Stimulated activated CD8-positive, alpha-beta memory T cell treated with anti-CD3 and anti-CD28 coated beads, Interleukin-7, amount 100 ng/mL, for 1 hour (primary cell): ENCODE measurements at places on chromosomes 2 and 18.

DNA sequence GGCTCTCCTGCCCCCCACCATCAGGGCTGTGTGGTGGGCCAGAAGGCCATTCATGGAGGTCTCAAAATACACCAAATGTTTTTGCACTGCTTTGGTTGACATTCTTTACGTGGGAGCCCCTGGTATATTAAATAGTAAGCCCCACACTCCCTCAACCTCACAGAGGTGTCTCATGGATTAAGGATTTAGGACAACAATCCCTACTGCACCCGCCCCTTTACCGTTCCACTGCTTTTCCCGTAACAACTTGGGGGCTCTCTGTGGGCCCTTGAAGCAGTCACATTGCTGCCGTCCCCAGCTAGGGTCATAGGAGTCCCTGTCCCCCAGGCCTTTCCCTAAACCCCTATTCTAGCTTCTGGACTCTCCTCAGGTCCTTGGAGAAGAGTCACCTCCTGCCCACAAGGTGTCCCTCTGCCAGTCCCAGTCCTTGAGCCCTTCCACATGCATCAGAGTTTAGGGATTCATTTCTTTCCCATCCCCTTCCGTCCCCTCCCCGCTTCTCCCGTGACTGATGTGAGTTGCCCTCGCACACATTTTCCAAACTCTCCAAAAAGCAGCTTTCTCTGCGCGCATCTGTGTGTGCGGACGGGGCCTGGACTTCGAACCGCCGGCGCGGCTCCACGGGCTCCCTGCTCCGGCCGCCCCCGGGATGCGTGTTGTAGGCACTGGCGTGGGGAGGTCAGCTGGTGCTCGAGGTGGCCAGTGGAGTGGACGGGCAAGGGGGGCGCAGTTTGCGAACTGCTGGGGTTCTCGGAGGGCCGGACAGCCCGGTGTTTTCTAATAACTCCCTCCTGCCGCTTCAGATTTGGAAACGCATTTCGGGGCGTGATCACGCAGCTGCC is 84.8 kb downstream of the LYPD1 start:
- no peak for DNase-seq

DNA sequence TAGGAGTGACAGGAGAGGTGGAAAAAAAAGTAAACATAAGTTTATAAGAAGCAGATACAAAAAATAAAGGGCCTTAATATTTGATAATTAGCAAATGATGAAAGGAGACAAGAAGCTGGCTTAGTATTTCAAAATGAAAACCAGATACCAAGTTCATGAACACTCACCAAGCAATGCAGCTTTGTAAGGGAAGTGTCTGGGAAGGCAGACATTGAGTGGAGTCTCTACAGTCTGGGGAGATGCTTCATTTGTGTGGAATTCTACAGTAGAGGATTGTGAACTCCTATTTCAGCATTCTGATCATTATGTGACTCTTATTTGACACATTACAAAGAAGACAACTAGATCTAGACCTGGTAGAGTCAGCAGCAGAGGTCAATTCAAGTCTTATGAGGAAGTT is 1072.7 kb downstream of the DSC3 start:
- no peak for DNase-seq

DNA sequence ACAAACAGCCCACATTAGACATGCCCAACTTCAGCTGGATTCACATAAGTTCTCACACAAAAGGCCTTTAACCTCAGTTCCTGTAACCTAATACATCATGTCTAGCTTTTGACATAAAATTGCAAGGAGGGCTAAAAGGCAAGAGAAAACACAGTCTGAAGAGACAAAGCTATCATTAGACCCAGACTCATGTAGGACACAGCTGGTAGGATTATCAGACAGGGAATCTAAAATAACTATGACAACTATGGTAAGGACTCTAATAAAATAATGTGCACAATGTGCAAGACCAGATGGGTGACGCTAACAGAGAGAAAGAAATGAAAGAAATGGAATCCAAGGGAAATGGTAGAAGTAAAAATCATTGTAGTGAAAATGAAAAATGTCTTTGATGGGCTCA is 643.2 kb upstream of the RAB6C start:
- DNase-seq, result no peak

- DNase-seq, result no peak
These were observed 286.5 kb upstream of the SLC14A2 start for GRCh38 chr18:45328811-45329210.

GRCh38 chr18:4203568-4204437 is 251.3 kb downstream of the DLGAP1 start:
- DNase-seq, result no peak

- no peak for DNase-seq
These were observed 183.9 kb downstream of the CD226 start for GRCh38 chr18:69763821-69764220.

DNA sequence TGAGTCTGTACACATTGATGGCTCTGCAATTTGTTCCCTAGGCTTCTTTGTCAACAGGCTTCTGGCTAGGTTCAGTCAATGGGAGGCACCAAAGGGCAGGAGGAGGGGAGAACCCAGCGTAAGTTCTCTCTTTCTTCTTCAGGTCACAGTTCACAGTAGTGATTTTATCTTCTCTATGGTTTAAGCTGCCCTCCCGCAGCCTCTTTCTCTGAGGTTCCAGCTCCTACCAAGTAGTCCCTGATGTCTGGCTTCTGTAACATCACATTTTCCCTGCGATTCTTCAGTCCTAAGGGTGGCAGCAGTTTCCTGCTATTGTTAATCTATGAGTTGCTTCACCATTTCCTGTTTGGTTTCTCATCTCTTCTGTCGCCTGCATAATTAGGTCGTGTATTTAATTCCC is 107.4 kb downstream of the CPO start:
- no peak for DNase-seq

DNA sequence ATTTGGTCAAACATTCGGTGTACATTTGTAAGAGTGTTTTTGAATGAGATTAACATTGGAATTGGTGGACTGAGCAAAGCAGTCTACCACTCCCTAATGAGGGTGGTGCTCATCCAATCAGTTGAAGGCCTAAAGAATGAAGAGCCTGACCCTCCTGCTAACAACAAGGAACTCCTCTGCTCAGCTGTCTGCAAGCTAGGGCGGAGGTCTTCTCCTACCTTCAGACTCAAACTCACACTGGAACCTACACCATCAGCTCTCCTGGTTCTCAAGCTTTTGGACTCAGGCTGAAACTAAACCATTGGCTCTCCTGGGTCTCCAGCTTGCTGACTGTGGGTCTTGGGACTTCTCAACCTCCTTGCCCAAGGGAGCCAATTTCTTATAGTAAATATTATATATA is 55.5 kb upstream of the NPAS2 start:
- no peak for DNase-seq

GRCh38 chr2:219571311-219572236 is at the start of gene OBSL1:
Gene OBSL1, minus strand, starts transcription at chr2:219571539. Its CDS starts 307 bp downstream, at chr2:219571232.
- no peak for DNase-seq

DNA sequence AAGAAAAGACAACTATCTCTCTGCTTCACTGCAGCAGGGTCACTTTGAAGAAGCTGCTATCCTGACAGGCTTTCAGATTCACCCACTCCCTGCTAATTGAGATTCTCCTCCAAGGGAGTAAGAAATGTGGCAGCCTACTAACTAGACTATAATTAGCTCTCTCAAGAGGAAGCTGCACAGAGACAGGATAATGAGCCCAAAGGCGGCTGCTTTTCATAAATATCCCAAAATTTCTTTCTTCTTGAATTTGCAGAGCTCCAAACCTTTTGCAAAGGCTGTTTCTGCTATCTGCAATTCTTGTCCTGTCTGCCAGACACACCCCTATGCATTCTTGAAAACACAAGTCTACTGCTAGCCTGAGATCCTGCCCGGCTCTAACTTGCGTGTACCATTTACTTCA is 54.0 kb upstream of the RNU4ATAC start:
- DNase-seq, result no peak

DNA sequence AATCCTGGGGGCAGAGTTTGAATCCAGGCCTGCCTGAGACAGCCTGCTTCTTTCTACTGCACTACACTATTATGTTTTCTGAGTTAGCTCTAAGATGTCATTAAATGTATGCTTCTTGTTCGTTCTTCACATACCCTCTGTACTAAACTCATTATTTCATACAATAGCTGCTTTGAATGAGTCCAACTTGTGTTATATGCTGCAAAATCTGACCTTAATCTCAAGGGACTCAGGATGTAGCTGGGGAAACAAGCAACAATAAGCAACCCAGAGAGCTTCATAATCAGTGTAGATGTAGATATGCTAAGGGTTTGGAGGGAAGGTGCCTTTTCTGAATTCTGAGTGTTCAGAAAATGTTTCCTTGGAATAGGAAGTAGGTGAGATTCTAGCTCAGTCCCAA is 14.4 kb downstream of the FMNL2 start:
- DNase-seq, result no peak

- no peak for DNase-seq
These were observed 98.6 kb downstream of the ZNF236 start for GRCh38 chr18:76920974-76921373.

- DNase-seq, result no peak
These were observed 104.7 kb upstream of the ARHGAP28 start for GRCh38 chr18:6624661-6625311.

- DNase-seq, result no peak
These were observed 56.3 kb upstream of the ACMSD start for GRCh38 chr2:134782107-134782506.

- no peak for DNase-seq
These were observed 100.5 kb downstream of the CDC42EP3 start for GRCh38 chr2:37570773-37571586.

DNA sequence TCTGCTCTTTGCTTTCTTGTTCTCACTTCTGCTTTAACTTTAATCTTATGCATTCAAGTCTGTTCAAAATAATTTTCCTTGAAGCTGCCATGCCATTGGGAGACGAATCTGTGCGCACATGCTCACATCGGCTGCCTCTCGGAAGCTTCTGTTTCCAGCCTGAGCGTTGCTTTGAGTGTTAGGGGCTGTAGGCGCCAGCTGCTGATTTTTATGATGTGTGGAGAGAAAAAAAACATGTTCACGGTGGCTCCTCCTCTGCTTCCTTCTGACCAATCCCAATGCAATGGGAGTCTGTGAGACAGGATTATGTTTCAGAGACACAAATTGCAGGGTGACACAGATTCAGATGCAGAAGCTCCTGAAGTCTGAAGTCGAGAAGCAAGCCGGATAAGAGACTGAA is at the start of gene MC4R:
TSS of gene MC4R (minus strand) at position 180 of the 400 bp plus-strand sequence. CDS start 426 bp downstream, outside the sequence.
- DNase-seq, result no peak

DNA sequence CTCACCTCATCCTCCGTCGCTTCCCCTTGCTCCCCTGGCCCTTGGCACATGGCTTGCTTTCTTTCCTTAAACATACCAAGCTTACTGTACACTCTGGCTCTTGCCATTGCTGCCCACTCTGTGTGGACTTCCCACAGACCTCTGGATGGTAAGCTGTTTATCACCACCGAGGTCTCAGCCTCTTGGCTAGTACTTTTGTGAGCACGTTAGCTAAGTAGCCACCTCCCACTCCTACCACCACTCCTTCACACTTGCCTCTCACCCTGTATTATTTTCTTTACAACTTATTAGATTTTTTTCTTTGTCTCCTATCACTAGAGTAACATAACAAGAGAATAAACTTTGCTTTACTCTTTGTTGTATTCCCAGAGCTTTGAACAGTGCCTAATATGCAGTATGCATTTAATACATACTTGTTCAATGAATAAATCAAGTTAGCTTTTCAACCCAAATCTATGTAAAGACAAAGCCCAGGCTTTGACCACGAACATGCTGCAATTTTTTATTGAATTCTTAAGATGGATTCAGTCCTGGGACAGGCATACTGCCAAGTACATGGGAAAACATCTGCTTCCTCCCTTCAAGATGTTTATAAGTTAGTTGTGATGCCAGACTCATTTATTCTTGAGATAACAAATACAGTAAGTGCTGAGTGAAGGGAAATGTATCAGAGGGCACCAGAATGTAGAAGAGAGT is 25.0 kb upstream of the MSGN1 start:
- no peak for DNase-seq

DNA sequence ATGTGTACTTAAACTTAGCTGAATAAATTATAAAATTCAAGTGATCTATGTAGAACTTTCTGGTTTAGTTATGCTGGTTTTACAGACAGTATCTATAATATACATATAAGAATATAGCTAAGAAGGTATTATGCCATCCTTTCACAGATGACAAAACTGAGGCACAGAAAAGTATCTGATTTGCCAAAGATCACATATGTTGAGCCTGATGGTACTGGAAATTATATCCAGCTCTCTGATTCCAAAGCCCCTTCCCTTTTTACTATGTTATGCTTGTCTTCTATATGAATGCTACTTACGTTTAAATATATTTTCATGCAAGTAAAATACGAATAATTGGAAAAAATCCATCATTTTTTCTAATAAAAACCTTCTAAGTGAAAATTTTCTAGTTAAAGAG is 1631.3 kb downstream of the DPP10 start:
- no peak for DNase-seq

DNA sequence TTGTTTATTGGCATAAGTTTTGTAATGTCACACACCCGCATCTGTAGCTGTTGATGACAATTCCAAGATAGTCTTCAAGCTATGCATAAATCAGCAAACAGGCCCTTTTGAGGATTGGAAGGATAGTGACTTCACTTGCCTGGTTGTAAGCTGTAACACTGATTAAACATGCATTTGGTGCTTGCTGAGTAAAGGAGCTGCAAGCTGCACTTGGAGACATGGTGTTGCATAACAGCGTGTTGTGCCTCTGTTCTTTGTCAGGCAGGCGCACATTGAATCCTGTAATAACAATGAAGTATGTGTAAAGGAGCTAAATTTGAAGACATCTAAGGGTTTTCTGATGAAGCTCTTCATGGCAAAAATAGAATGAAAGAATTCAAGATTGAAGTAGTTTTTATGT is 68.7 kb upstream of the TTC27 start:
- DNase-seq, result no peak

DNA sequence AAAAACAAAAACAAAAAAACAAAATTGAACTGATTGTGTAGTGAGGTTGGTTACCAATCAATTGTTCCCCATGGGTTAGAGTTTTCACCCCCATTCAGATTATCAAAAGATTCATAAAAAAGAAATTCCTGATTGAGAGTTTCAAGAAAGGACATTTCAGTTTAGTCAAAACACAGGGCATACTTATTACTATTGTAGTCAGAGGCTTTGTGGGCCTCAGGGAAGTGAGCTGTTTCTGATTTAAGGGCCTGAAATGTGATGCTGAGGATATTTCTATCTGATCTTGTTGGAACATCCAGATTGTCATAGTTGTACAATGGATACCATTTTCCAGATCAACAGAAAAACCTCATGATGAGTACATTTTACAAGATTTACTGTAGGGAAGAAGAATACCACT is 368.1 kb upstream of the NETO1 start:
- no peak for DNase-seq

DNA sequence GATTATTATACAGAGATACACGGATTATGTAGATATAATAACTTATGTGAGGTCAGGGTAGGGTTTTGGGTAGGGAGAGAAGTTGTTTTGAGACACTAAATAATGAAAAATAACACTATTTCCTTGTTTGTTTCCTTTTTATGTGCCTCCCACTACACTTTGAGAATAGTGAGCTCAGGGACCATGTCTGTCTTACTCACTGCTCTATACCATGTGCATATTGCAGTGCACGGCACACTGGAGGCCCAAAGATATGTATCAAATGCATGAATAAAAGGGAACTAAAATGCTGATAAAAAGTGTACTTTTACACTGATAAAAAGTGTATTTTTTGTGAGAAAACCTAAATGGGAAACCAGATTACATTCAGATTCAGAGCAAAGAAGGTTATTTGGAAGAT is 151.4 kb upstream of the NABP1 start:
- DNase-seq, result no peak
